ENCODE measurements at places on chromosomes 13 and 19. TPM values are rescaled to one million over a fixed set of nuclear protein-coding genes. Genes with fewer than 3 reads are reported as not detected.

- DNase-seq: no peak
These were observed 7.4 kb downstream of the UCHL3 start for GRCh38 chr13:75556961-75557360.

DNA sequence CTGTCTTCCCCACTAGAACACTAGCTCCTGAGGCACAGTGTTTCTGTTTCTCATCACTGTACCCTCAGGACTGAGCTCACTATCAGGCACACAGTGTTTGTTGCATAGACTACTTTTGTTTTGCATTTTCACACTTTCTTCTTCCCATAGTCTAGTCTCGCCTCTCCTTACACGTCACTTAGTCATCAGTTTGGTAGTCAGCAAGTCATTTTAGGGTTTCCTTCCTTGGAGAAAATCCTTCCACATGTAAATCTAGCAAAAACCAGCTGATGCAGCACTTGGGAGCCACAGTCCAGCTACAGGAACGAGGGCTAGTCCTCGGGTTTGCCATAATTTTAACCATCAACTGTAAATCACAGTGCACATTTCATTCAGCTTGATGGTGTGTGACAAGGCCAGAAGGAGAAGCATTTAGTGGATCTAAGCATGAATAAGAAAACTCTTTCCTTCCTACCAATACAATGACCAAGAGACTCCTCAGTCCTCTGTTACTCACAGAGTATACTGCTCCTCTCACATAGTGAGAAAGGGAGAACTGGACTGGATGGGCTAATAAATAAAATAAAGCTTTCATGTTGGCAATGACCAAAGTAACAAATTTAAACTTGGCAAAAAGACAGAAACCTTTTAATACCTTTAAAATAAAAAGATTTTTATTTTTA is 221.0 kb downstream of the KLF12 start:
- DNase-seq: no peak

DNA sequence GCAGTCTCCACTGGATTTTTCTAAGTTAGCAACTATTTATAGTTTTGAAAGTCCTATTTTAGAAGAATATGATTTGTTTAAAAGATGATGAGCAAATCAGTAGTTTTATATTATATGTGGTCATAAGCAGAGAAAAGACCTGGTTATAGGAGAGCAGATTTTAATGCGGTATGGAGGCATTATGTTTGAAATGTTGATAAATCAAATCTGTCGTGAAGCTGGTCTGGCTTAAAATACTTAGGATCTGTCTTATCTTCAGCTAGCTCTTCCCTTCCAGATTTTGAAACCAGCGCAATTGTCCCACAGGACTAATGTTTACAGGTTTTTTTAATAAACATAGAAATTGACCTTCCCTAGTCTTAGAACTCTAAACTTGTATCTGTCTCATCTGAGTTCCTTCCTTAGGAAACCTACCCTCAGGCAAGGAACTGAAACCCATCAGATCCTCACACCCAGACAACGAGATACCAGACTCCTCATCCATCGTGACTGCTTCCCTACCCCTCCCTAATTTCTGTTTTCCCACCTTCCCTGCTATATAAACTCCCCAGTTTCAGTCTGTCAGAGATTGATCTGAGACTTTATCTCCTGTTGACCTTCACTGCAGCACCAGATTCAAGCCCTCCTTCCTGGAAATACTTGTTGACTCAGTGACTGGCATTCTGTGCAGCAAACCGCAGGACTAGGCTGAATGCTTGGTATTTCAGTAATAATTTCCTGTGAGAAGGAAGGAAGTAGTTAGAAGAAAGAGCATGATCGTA is 37.8 kb upstream of the CXCL17 start:
- no peak for DNase-seq

Gene C3
- 971 TPM for total RNA-seq

GRCh38 chr13:109158383-109158782 is 529.0 kb downstream of the MYO16 start:
- no peak for DNase-seq

Gene CALR3
- total RNA-seq: not detected

DNA sequence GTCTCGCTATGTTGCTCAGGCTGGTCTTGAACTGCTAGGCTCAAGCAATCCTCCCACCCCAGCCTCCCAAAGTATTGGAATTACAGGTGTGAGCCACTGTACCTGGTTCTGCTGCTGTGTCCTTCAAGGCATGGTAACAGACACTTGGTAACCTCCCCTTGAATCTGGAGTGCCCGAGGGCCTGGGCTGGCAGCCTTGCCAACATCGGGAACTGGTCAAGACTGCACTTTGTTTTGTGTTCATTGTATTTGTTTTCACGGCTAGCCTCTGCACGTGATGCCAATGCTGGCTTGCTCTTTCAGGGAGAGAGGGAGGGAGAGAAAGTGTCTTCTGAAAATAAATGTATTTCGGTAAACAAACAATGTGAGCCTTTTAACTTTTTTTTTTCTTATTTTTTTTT is 12.0 kb downstream of the CERS4 start:
- DNase-seq: no peak

DNA sequence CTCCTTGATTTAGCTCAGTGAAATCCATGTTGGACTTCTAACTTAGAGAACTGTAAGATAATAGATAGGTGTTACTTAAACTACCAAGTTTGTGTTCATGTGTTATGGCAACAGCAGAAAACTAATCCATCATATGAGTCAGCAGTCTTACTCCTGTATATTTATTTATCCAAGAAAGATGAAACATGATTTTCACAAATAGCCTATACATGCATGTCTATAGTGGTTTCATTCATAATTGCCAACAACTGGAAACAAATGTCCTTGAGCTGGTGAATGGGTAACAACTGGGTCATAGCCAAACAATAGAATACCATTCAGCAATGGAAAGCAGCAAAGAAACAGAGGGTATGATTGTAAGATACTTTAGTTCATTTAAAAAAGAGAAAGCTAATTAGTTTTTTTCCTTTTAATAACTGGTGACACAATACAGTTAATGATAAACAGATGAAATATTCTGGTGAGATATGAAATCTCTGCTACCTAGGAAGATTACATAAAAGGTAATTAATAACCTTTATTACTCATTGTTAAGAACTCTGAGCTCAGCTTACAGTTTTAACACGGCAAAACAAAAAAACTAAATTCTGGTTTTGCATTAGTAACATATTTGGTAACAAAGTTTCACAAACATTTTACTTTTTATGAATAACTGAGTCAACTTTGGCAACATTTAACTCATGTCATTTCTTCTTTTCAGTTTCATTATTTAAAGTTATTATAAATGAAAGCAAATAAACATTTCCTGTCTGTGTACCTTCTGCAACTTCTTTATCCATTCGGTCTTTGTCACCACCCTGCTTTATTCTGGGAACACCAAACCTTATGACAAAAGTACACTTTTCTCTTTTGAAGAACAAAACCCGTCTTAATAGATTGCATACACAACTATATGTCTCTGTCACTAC is 181.3 kb downstream of the LIG4 start:
- no peak for DNase-seq

Gene ZNF772
- 12.5 TPM for total RNA-seq

- no peak for DNase-seq
These were observed 153.6 kb upstream of the TMTC4 start for GRCh38 chr13:100828226-100828625.

- DNase-seq: no peak
These were observed 3.9 kb downstream of the TMEM147 start for GRCh38 chr19:35549174-35549788.

DNA sequence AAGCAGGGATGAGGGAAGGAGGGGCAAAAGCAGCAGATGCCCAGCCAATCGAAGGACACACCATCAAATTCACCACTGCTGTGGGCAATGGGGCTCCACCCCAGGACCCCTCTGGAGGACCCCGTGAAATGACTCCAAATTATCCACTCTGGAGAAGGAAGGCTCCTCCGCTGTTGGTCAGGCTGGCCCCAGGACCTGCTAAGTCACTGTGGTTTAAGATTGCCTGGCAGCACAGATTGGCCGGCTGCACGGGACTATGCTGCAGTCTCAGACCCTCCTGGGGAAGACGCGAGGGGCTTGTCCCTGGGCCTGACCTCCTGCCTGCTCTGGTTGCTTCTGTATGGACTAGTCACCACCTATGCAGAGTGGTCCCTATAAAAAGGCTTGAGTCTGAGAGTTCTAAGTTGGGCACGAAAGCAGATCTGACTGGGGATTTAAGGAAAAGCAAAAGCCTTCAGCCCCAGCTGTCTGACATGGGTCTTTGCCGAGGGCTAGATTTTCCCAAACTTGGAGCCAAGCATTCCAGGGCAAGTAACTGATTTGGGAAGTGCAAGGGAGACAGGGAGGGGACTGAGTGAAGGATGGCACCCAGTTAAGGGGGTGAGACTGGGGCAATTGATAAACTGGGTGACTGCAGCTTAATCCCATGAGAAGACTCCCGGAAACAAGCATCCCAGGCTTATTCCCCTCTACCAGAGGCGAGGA is 91.7 kb downstream of the TSHZ3 start:
- DNase-seq: no peak

- DNase-seq: no peak
These were observed 809.3 kb downstream of the UQCRFS1 start for GRCh38 chr19:28403690-28404089.

Gene GSX1
- total RNA-seq: not detected

DNA sequence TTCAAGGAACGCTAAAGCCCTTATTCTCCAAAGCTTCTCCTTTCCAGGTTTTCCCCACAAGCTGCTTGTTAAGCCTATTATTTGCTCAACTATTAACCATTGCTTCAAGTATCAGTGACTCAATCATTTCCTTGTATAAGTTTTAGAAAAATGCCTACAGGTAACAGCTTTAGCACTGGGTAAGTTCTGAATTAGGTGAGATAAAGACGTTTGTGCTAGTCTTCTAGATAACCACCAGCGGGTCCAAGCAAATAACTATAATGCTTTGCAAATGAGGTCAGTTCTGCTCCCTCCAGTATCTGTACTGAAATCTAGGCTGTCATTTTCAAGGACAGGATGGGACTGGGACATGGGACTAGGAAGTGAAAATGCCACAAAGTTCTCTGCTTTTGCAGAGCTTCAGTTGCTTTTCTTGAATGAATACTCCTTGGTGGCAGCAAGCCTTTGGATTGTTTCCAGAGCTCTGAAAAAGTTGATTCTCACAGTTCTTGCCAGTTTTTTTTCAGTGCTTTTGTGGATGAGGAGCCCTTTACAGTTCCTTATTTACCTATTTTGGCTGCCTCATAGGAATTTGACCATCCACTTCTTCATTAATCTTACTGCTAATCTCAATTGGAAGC is 1487.7 kb downstream of the EFNB2 start:
- no peak for DNase-seq

Gene CBY2
- total RNA-seq: not detected

DNA sequence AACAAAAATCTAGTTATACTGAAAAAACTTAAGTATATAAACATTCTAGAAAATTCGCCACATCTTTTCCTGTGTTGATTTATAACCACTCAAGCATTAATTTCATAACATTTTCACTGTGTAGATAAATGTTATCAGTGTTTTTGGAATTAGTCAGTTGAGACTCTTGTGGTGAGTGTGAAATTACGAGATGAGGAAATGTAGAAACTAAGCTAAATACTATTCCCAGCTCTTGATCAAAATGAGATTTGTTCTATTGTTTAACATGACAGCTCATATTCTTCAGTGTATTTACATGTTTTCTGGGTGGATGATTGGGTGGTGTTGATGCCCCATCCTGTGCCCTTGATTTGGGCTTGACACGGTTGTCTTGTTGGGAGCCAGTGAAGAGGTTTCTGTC is 406.8 kb downstream of the DACH1 start:
- no peak for DNase-seq

Gene PLPP2
- total RNA-seq: 8.6 TPM

Gene WDR88
- total RNA-seq: not detected

DNA sequence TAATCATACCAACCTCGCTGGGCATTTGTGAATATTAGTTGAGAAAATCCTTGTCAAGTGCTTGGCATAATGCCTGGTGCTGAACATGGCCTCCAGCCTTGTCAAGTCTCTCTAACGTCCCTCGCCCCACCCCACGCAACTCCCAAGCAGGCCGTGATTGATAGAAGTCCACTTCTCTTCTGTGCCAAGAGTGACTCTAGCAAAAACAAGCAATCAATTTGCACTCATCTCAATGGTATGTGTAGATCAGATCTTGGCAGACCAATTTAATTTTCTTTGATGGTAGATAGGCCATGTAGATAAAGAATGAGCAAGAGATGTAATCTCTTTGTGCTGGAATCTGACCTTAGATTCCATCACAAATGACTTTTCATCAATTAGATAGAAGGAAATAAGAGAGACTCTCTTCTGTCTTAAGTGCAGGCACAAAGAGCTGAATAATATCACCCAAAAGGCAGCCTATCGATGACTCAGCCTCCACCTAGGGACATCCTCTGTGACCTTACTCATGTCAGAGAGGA is 31.0 kb upstream of the KATNAL1 start:
- no peak for DNase-seq

DNA sequence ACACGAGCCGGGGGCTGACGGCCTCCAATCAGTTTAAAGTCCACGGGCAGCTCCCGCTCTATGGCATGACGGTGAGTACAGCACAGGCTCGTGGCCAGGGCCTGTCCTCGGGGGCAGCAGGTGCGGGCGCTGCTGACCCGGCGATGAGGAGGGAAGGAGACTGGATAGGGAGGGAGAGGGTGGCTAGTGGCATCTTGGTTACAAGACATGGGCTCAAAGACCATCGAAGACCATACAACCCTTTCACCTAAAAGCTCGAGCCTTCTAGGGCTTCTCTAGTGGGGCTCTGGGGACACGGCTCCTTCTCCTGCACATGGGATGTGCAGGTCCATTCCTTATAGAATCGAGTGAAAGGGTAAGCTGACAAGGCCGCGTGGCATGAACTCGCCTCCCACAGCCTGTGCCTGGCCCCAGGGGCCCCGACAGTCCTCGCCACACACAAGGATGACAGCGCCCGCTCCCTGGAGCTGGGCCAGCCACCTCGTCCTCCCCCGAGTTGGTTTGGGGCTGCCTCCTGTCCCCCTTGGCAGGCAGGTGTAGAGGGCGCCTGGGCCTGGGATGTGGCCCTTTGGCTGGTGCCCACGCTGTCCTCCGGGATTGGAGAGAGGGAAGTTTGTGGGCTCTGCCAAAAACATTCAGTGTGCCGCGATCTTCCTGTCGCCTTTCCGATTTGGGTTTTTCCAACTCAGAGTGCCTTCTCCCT is 137.6 kb downstream of the STK24 start:
- no peak for DNase-seq

Gene PNMA8C
- total RNA-seq: not detected

All from sciatic nerve (tissue), 2 donors.